ENCODE measurements at places on chromosomes 11 and 22.

DNA sequence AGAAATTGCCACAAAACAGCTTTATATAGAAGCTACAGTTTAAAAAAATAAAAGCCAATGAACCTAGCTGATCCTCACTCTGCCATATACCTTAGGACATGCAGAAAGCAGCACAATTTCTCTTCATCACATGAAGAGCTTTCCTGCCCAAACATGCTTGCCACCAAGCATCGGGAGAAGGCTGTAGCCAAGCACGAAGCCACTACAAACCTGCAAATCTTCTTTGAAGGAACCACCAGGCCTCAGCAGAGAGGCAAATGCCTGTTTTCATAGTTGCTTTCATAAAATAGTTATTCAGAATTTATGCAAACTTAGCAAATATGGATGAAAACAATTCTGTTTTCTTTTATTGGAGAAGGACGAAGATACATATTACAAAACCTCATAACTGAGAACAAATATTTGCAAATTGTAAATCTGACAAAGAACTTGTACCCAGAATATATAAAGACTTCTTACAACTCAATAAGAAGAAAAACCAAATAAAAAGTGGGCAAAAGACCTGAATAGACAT lies 100.3 kb downstream of the RBFOX2 start:
- no peak for DNase-seq

DNA sequence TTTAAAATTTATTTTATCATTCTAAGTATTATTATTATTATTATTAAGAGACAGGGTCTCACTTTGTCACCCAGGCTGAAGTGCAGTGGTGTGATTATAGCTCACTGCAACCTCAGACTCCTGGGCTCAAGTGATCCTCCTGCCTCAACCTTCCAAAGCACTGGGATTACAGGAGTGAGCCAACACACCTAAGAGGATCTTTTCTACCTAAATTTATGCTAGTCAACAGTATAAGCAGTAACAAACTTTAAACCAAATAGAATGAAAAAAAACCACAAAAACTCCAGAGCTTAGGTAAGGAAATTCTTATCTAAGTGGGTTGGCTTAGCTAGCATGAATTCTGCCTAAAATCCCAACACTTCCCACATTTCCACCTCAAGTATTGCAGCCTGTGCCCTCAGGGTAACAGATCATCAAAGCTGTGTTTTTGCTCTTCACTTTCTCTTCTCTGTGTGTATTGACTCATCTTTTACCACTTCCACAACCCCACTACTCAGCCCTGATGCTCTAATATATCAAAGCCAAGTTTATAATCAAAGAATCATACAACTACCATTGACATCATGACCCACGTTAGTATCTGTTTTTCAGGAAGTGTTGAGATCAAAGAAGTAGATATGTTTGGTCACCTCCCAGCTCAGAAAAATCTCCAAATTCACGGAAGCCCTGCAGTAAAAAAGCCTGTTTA lies 93.7 kb upstream of the SPON1 start:
- DNase-seq, result no peak

- no peak for DNase-seq
Observed at GRCh38 chr11:130156108-130157022, 3.2 kb upstream of the ST14 start.

- no peak for DNase-seq
Observed at GRCh38 chr11:129333873-129334272, 41.8 kb upstream of the BARX2 start.

- no peak for DNase-seq
Observed at GRCh38 chr22:39574779-39575551, 4.4 kb downstream of the CACNA1I start.

DNA sequence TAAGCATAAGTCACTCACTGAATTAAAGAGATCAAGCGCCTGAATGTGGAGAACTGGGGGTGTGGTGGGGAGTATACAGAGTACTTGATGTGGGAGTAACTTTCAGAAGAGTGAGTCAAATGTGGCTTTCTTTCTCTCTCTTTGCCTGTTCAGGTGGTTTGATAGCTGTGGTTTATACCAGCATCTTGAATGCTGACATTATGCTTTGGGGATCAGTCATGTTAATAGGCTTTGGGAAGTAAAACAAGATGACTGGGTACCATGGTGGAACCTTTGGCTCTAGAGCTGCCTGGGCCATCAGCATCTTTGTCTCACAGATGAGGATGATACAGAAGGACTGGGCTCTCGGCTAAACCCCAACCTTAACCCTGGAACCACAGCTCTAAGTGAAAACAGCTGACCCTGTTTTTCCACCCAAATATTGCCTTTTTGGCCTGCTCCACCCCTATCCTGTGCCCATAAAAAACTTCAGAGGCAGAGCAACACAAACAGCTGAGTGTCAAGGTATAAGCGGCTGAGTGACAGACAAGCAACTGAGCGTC lies 58.2 kb upstream of the GNAZ start:
- no peak for DNase-seq

DNA sequence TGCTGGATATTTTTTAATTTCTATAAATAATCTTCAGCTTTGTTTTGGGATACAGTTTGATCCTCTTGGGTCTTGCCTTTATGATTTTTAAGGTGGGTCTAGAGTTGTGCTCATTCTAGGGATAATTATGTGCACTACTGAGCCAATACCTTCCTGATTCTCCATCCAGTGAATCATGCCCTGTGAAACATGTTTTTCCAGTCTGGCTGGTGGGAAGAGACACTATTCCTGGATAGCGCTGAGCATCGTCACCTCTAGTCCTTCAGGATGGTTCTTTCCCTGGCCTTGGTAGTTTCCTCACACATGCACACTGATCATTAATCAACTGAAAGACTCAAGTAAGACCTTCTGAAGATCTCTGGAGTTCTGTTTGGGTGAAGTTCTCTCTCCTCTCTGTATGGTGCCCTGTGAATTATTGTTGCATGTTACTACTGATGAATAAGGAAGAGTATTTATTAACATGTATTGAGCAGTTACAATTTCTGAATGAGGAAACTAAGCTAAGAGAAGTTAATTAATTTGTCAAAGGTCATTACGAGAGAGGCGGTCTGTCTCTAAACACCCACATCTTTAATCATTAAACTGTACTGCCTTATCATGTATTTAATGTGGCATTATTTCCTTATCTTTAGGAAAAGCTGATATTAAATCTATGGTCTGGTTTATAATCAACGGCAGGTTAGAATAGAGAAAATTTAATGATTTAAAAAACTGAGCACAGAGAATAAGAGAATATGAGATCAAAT lies 39.1 kb upstream of the LIPT2 start:
- DNase-seq, result no peak

DNA sequence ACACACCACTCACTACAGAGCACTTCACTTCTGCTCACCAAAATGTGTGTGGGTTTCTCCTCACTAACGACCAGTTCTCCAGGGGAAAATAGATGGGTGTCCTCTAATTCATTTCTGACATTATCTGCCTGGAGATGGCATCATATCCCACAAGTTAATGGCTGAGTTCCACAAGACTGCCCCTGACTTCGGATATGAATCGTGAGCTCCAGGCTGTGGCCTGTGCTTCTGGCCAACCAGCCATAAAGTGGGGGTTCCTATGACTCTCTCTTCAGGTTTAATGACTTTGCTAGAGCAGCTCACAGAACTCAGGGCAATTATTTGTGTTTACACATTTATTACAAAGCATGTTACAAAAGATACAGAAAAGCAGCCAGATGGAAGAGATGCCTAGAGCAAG lies 113.0 kb upstream of the SYT13 start:
- DNase-seq, result no peak
